Fibroblast of the aortic adventitia (primary cell): ENCODE measurements at places on chromosomes 1 and 21. TPM values are rescaled to one million over a fixed set of nuclear protein-coding genes. Genes with fewer than 3 reads are reported as not detected.

- peak; percentile 7 for DNase-seq
Observed at GRCh38 chr1:156435545-156436140, 64.9 kb downstream of the MEF2D start.

DNA sequence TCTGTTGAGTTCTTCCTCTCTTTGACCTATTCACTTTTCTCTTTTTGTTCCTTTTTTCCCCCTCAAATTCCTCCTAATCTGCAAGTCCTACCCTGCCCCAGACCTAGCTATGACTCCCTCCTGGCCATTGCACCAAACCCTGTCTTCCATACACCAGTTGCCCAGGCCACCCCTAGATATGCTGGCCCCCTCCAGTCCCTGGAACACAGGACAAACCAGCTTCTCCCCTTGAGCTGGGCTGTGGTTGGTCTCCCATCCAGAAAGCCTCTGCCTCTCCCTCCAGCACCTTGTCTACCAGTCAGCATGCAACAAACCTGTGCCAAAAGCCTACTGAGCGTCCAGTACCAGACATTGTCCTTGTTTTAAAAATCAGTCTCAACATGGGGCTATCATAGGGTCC, 59.4 kb downstream of the ELK4 start:
- no peak for DNase-seq

DNA sequence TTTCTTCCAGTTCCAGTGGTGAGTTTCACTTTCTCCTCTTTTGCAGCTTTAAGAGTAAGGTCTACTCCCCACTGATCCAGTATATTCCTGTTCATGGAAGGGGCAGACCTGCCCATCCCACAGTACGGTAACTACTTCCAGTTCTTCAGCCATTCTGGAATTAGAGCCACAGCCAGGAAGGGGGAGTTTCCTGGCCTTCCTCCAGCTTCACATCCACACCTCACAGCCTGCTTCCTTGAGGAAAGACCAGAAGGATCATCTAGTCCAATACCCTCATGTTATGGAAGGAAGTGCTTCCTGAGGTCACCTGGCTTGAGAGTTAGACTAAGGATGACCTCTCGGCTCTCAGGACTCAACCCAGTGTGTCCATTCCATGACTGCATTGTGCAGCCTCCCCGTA, 597.8 kb downstream of the KIF26B start:
- no peak for DNase-seq

GRCh38 chr21:38858026-38858811, 52.5 kb downstream of the ETS2 start:
- no peak for DNase-seq

DNA sequence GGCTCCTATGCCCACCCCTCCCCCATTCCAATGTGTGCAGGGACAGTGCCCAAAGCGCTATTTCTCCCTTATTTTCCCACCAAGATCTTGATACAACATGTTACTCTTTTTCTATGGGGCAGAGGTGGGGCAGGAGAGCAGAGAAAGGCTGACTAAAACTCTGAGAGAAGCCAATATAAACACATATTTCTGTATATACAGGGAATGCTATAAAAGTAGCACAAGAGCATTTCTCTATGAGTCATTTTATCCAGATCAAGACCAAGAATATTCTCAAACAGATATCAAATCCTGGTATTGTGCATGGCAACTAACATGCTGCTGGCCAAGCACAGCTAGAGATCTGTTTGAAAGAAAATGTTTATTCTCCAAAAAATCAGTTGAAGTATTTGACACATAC, 7.3 kb downstream of the WDR26 start:
- peak; percentile 84 for DNase-seq

- DNase-seq = no peak
Observed at GRCh38 chr21:45285266-45285931, 2.3 kb downstream of the POFUT2 start.

DNA sequence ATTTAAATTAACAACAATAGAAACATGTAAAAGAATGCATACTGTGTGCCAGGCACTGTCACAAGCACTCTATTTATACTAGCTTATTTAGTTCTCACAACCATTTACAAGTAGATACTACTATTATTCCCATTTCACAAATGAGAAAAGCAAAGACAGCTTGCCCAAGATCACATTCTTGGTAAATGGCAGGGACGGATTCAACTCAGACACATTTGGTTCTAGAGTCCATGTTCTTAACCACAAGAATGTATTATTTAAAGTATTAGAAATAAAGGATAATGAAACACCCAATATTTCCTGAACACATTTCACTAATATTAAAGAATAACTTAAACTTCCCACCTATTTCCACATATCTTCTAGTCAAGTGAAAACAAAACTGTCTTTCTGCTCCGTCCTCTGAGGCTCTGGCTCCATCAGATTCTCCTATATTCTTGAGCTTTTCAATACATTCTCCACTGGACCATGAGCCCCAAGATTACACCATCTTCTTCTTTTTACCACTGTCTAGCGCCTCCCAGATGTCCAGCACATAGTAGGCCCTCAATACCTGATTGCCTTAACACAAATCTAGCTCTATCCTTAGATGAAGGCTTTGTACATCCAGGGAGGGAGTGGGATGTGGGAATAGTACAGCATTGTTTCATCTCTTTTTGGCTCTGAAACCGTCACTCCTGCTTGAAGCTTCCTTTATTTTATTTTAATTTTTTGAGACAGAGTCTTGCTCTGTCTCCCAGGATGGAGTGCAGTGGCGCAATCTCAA, 29.3 kb downstream of the SOD1 start:
- no peak for DNase-seq

- DNase-seq = no peak
Observed at GRCh38 chr1:218275823-218276222, 9.3 kb upstream of the RRP15 start.

DNA sequence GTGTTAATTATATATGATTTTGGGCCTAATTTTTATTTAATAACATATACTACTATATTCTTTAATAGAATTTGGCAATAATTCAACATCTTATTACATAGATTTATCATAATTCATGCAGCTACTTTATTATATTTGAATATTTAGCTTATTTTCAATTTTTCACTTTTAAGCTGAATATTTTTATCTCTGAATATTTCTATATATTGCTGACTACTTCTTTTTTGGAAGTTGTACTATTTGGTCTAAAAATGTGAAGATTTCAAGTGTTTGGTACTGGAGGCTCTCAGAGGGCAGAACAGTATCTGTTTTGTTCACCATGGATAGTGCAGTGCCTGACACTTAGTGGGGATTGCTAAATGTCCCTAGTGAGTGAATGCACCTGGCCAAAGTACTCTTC, 389.5 kb downstream of the RYR2 start:
- no peak for DNase-seq

DNA sequence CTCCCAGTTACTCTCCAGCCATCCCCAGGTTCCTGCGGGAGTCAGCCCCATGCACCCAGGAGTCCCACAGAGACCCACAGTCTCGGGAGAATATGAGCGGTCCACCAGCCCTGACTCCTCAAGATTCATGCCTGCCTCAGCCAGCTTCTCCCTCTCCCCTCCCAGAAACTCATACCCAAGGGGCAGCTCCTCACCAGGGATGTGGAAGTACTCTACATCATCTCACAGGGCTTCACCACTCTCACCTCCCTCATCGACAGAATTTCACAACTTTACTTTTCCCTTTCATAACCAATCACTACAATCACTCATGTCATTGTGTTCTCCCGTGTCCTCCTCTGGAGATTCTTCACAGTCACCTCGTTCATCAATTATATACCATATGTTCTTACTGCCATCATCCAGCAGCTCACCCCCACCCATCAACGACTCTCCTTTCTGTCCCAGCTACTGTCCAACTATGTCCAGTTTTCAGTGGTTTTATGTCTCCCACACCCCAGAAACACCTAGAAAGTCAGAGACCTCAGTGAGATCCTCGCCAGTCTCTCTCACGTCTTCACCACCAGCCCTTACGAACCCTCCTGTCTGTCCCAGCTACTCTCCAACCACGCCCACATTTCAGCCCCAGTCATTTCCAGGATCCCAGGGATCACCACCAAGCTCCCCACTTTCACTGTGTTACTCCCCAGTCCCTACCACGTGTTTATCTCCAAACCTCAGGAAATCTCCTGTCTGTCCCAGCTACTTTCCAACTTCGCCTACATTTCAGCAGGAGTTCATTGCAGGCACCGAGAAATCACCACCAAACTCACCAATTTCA, 1530.1 kb upstream of the TPTE start:
- DNase-seq = no peak

GRCh38 chr1:220966881-220967611, 87.8 kb downstream of the HLX start:
- DNase-seq = no peak

DNA sequence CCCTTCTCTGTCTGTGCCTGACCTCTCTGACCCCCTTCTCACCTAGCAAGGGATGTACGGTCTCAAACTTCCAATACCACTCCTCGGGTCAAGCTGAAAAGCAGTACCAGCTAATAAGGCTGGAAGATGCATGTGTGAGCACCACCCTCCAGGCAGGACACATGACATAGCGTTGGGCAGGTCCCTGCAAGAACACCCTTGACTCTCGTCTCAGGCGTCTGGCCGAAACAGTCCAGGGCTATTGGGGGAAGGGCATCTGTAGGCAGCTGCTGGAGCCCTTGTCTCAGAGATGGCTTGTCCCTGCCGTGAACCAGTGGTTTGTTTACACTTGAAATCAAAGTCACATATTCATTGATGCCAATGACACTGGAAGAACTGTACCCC, 56.5 kb downstream of the CD46 start:
- DNase-seq = no peak

BARHL2 gene
- total RNA-seq = not detected in 2 replicates

PALMD gene
- 2.4 and 6.0 TPM in 2 replicates for total RNA-seq

RAVER2 gene
- 7.2 and 8.5 TPM in 2 replicates for total RNA-seq

LAMC2 gene
- total RNA-seq = 2.0 and 2.8 TPM in 2 replicates

CLDN17 gene
- total RNA-seq = 0.49 TPM in 1 of 2 replicates, not detected in the other

TNFSF4 gene
- total RNA-seq = 0.49 and 2.0 TPM in 2 replicates

SLC19A2 gene
- total RNA-seq = 6.0 and 7.7 TPM in 2 replicates

ACTL8 gene
- total RNA-seq = not detected in 2 replicates

AGBL4 gene
- not detected in 2 replicates for total RNA-seq

MAB21L3 gene
- 0.18 and 0.41 TPM in 2 replicates for total RNA-seq

SELE gene
- not detected in 2 replicates for total RNA-seq

TEX38 gene
- total RNA-seq = not detected in 2 replicates

SLC45A1 gene
- total RNA-seq = 2.0 TPM in 2 replicates

C1QC gene
- total RNA-seq = not detected in 2 replicates

LPAR3 gene
- 1.8 and 3.6 TPM in 2 replicates for total RNA-seq
